ENCODE measurements at places on chromosomes 3 and 15.

DNA sequence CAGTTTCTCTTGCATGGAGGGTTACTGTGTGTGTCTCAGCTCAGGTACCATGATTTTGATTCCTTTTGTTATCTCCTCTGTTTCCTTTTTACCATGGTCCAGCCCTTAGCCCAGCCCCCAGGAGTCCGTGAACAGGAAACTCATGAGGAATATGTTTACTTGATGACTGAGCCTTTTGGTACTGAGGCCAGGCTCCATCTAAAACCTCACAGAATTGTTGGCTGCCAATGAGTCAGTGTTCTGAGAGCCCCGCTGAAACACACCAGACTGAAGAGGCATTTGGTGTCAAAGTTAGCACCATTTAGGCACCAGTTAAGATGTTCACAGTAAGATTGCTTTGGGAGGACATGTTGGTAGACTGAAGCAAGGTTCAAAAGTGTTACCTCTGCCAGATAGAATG, 80.9 kb downstream of the DGKG start:
- DNase-seq = no peak

- DNase-seq = no peak
These were observed 261.2 kb upstream of the DNAJC19 start for GRCh38 chr3:181250714-181251113.

DNA sequence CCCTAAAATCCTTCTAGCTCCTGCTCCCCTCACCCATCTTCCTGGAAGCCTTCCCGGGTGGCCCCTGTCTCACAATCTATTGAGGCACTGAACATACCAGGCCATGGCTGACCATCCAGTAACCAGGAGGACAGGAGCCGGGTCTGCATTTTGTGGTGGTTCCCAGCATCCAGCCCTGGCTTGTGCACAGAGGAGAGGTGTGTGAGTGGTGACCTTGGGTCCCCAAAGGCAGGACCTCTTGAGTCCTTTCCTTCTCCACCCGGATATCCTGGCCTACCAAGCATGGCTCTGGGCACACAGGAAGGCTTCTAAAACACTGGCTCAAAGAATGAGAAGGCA, 7.8 kb downstream of the CSK start:
- no peak for DNase-seq

DNA sequence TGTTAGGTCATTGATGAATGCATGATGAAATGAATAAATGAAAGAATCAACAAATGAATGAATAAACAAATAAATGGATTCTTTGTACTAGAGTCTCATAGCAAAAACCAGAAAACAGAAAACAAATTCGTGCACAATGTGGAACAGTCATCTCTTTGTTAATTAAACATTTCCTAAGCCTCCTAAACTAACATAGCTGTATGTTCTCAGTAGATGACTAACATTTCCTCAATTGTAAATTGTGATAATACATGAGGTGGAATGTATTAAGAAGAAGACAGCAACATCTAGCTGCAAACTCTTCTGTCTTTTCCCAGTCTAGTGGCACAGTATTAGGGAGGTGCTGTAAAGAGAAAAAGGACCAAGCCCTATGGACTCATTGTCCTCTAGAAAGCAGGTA, 1021.0 kb downstream of the MCTP2 start:
- DNase-seq = no peak

DNA sequence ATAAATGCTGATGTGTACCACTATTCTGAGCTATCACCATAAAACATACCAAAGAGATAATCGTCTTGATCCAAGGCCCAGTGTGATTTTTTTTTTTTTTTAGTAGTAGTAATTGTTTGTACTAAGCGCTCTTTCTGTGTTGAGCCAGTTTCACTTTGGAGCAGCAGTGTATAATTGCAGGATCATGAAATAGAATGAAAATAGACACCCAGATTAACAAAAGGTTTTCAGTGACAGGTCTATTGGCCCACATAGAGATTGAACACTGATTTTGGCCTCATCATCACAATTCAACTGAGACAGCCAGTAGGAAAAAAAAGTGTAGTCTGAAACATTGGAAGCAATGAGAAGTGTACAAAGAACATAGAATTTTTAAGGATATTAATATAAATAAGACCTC, 749.8 kb downstream of the NAALADL2 start:
- no peak for DNase-seq
